Activated CD8-positive, alpha-beta memory T cell treated with anti-CD3 and anti-CD28 coated beads for 1 hour (primary cell): ENCODE measurements at places on chromosomes 2 and 18.

DNA sequence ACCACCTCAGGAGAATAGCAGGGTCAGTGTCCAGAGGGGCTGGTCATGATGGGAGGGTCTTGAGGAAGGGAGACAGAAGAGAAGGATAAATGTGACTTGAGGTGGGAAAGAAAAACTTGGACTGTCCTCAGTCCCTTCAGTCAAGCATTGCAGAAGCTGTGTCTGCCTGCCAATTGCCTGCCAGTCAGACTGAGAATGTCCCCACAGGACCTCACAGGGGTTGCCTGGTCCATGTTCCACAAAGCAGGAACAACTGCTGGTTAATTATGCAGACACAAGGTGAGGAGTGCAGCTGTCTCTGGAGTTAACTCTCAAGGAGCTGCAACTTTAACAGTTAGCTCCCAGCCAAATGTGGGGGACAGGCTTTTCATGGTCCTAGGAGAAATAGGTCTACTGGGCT is 75.7 kb downstream of the TRIM43 start:
- no peak for DNase-seq

DNA sequence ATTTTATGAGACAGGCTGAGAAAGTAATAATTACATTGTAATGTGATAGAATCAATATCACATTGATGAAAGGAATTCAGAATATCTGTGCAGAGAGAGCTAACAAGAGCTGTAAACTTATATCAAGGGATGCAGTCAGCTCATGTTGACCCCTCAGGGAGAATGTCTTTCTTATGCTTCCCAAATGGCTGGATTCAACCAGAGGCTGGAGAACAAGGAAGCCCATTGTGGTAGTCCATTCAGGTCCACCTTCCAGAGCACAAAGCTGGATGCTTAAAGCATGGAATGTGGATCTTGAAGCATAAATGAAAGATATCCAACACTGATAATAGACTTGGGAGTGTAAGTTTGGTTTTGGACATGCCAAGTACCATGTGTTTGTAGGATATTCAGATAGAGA is 220.0 kb downstream of the FIGN start:
- no peak for DNase-seq

GRCh38 chr2:152542995-152543481 is 174.2 kb downstream of the PRPF40A start:
- DNase-seq = no peak

DNA sequence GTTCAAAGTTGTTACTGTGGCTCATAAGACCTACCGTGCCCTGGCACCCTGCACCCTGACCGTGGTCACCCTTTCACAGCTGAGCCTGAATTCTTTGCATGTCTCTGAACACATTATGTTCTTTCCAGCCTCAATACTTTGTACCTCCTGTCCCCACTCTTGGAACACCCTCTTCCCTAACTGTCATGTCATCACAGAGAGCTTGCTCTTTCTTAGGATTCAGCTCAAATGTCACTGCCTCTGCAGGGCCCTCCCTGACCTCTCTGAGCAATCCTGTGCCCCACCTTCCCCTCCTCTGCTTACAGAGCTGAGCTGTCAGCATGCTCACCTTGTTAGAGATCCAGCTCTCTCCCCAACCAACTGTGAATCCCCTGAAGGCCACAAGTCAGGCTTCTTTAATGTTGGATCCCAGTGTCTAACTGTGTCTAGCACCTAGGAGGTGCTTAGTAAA is 15.0 kb downstream of the PRKAG3 start:
- DNase-seq = no peak

GRCh38 chr2:202034249-202035088 is 814 bp downstream of the FZD7 start:
- DNase-seq = no peak

DNA sequence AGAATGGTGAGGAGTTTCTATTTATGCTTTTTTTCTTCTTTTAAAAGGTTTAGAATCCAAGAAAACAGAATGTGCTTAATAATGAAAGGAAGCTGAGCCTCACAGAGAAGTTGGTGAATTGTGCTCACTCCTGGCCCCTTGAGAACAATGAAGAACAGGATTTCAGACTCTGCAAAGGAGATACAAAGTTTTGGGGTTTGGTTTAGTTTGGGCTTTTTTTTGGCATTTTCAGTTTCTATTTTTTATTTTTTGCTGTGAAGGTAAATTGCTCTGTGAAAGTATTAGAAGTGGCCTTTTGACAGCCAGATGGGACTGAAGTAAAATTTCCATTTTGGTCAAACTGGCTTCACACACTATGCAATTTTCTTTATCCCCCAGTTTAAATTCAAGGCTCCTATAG is 247.3 kb upstream of the GYPC start:
- DNase-seq = no peak

DNA sequence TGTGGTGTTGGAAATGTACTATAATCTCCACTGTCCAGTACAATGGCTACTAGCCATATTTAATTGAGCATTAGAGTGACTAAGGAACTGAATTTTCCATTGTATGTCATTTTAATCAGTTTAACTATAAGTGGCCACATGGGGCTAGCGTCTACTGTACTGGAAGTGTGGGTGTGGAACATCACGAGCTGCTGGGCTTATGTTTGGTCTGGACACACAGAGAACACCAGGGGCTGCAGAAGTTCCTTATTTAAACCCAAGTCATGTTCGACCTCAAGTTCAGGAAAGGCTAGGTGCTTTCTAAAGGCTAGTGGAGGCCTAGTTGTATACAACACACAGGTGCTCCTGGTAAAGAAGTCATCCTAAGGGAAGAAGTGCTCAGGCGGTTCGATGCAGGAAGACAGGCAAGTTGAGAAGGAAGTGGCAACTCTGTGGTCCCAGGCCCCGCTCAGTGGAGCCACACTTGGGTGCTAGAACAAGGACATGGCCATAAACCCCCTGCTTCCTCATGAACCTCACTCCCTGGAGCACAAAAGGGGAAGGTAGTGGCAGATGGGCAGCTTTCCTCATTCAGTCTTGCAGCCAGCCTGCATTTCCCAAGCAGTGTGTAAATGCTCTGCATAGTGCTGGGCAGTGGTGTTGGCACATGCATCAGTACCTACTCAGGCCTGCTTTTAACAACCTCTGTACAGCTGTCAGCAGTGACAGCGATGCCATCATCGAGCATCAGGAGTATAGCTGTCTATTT is 13.3 kb downstream of the LGALSL start:
- no peak for DNase-seq

DNA sequence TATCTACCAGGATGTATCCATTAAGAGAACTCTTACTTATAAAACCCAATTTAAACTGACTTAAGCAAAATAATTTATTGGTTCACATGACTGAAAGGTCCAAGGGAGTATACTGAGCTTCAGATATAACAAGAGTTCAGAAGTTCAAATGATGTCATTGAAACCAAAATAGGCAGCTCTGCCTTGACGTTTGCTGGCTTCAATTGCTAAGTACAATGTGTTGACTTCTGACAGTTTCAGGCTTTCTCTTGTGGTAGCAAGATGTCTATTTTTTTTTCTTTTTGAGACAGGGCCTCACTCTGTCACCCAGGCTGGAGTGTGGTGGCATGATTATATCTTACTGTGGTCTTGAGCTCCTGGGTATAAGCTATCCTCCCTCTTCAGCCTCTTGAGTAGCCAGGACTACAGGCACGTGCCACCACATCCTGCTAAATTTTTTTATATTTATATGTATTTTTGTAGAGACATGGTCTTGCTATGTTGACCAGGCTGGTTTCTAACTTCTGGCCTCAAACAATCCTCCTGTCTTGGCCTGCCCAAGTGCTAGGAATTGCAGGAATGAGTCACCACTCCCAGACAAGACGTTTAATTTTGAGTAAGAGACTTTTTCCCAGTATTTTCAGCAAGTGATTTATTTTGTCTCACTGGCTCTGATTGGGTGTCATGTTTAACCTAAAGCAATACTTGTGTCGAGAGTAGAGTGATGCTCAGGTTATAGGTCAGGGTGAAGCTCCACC is 184.8 kb downstream of the NR4A2 start:
- DNase-seq = no peak

GRCh38 chr2:203498161-203498560 is 36.9 kb downstream of the RAPH1 start:
- DNase-seq = no peak

DNA sequence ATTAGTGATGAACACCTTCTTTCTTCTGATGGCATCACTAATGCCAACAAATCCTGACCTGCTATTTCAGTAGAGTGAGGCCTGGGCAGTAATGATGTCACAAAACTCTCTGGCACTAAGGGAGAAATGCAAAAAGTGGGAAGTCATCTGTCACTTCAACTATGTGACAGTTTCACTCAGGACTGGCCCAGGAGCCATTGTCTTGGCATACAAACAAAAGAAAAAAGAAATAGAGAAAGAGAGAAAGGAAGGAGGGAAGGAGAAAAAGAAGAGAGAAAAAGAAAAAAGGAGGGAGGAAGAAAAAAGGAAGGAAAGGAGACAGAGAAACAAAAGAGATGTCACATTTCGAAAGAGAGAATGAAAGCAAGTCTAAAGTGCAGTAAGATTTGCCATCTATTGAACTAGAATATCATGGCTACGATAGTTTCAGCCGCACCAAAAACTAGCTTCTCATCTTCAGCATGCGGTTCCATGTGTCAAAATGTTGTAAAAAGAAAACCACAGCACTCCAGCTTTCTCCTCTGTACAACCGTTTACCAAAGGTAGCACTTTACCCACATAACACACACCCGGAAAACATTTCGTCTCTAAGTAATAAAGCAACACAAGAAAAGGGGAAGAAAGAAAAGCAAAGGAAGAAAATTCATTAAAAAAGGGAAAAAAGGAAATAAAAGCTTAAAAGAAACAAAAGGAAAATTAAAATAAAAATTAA is 50.1 kb downstream of the CD226 start:
- no peak for DNase-seq

DNA sequence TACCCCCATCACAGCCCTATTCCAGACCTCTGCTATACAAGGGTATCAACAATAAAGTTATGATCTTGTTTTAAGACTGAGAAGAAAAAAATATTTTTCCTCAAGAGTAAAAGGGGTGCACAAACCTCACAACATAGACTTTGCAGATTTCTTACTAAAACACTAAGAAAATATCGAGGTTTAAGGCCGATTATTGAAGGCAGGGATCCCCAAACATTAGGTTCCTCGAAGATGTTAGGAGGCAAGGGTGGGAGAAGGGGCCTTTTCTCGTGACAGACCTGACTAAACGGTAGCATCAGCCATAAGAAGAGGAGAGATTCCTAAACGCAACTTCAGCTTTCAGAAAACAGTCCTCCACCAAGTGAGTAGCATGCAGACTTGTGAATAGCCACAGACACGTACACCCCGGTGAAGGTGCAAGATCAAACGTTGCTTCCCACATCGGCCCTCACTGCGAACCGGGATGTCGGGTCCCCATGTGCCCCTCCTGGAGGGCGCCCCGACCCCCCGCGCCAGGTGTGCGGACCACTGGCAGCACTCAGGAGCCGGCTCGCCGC is 678 bp downstream of the PIAS2 start:
- peak; percentile 7 for DNase-seq

DNA sequence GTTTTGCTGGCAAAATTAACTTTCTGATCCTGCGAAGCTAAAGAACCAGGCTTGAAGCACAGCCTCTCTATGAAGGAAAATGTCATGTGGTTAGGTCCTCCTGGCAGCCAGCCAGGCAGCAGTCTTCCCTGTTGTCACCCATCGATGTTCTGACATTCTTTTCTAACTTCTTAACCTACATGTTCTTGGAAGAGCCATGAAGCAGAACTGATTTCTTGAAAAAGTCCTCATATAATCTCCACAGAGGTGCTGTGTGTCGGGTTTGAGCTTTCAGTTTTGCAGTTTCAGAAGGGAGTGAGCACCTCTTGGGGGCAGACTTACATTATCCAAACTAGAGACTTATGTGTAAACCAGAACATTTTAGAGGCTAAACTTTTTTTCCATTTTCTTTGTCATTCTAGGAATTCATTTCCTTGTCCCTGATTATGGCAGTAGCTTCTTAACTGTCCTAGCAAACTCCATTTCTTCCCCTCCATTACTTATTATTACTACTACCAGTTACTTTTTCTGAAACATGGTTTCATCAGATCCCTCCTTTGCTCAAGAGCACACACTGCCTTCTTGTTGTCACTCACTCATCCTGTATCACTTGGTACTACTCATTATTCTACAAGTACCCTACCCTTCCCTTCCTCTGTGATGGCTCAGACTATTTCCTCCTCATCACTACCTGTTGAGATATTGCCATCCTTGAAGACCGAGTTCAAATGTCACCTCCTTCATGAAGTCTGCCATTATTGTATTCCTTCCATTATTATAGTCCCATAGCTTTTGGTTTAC is 31.1 kb downstream of the DOK1 start:
- no peak for DNase-seq

DNA sequence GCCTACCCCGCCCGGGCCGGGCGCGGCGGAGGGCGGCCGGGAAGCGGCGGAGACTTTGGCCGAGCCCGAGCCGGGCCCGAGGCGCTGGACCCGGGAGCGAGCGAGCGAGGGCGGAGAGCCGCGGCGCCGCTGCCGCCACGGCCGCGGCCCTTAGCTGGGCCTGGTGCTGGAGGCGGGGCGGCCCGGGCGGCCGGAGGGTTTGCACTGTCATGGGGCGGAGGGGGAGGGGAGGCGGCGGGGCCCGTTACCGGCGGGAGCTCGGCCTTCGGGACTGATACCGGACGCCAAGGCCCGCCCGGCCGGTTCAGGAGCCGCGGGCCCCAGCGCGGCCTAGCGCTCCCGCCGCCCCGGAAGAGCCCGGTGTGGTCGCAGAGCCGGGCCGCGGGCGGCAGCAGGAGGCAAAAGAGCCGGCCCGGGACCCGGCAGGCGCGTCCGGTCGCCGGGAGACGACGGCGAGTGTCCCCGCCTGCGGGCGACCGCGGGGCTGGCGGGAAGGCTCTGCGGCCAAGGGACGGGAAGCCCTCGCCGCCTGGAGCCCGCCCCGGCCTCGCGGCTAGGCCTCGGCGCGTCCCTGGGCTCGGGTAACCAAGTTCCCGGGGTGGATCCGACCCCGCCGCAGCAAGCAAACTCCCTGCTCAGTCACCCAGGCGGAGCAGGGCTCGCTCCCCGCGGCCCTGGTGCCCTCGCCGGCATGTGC is 697 bp downstream of the KCMF1 start:
- DNase-seq = peak; percentile 37

- no peak for DNase-seq
Observed at GRCh38 chr2:5940596-5941535, 248.7 kb downstream of the SOX11 start.

GRCh38 chr2:182038576-182038975 is 52.9 kb downstream of the PPP1R1C start:
- DNase-seq = no peak
